Endothelial cell (in vitro differentiated cells): ENCODE measurements at places on chromosomes 2 and 18. TPM values are rescaled to one million over a fixed set of nuclear protein-coding genes. Genes with fewer than 3 reads are reported as not detected.

Gene ALPP
- total RNA-seq = not detected

Gene POTEJ
- total RNA-seq = not detected

Gene RUFY4
- total RNA-seq = not detected

Gene CHST9
- total RNA-seq = 4.7 TPM

Gene B4GALT6
- 31.6 TPM for total RNA-seq

Gene STEAP3
- total RNA-seq = 17.9 TPM

DNA sequence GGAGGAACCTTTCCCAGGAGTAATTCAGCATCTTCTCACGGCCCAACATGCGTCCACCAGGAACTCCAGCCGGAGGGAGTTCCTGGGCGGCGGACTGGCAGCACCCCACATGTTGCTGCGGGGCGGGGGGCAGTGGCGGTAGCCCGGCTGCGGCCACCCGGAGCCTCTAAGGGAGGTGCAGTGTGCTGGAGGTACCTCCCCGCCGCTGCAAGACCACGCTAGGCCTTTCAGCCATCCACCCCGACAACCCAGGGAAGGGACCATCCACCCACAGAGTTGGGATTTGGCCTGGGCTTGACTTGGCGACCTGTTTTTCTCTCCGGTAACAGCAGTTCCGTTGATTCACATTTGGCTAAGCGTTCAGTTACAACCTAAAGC, 625 bp downstream of the LYPD6 start:
- H3K4me3 ChIP-seq = peak overlapping the region; percentile 91
- H3K4me1 ChIP-seq = peaks cover 12% of the 10 kb centered on the region
- peaks cover 9% of the 10 kb centered on the region for H3K27me3 ChIP-seq
- H3K36me3 ChIP-seq = no peaks in the 10 kb centered on the region

DNA sequence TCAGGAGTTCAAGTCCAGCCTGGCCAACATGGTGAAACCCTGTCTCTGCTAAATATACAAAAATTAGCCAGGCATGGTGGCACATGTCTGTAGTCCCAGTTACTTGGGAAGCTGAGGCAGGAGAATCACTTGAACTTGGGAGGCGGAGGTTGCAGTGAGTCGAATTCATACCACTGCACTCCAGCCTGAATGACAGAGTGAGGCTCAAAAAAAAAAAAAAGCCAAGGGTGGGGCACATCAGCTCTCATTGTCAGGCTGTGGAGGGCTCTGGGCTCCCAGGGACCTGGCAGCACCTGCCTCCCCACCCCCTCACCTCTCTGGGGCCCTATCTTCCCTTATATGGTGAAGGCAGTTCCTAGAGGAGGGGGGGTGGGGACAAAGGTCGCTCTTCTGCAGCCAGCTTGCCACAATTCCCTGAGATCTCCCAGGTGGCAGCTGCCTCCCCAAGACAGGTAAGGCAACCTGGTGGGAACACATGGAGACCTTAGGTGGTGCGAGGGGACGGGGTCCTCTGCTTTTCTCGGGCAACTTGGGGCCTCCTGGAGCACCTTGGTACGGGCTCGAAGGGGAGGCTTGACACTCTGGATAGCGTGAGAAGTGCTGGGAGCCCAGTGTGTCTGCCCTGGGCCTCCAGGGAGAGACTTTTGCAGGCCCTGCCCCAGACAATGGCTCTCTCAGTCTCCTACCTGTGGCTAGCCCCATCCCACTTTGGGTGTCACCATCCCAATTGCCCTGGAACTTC, at the start of gene VIL1:
VIL1 (plus strand) TSS at position 407 of the 742 bp plus-strand sequence. CDS start 4,656 bp downstream, outside the sequence.
- H3K27ac ChIP-seq = no peak within 1 kb of the TSS
- DNase-seq = no peak
- no peaks in the 10 kb centered on the region for H3K36me3 ChIP-seq
- H3K4me3 ChIP-seq = no peak within 1 kb of the TSS
- peaks cover 1% of the 10 kb centered on the region for H3K27me3 ChIP-seq
- no peaks in the 10 kb centered on the region for H3K4me1 ChIP-seq

- H3K27me3 ChIP-seq = no peaks in the 10 kb centered on the region
- peaks cover 39% of the 10 kb centered on the region for H3K4me1 ChIP-seq
- no peak for DNase-seq
- no peak overlapping the region for H3K27ac ChIP-seq
- H3K4me3 ChIP-seq = no peak overlapping the region
Observed at GRCh38 chr2:72722492-72723070, 103.3 kb downstream of the EXOC6B start.

GRCh38 chr2:205849136-205849535, 166.8 kb downstream of the NRP2 start:
- no peak overlapping the region for H3K4me3 ChIP-seq
- H3K27me3 ChIP-seq = no peaks in the 10 kb centered on the region
- H3K4me1 ChIP-seq = peaks cover 21% of the 10 kb centered on the region

GRCh38 chr18:62566199-62566598, 43.4 kb downstream of the ZCCHC2 start:
- H3K36me3 ChIP-seq = peaks cover 23% of the 10 kb centered on the region
- H3K4me1 ChIP-seq = no peaks in the 10 kb centered on the region
- no peak overlapping the region for H3K27ac ChIP-seq
- H3K4me3 ChIP-seq = no peak overlapping the region

- H3K27me3 ChIP-seq = no peaks in the 10 kb centered on the region
- no peak for DNase-seq
- H3K36me3 ChIP-seq = no peaks in the 10 kb centered on the region
- H3K4me1 ChIP-seq = no peaks in the 10 kb centered on the region
Observed at GRCh38 chr2:203858176-203858575, 9.4 kb upstream of the CTLA4 start.

GRCh38 chr2:218582076-218582475, 13.4 kb downstream of the CNOT9 start:
- no peak overlapping the region for H3K4me3 ChIP-seq
- H3K27ac ChIP-seq = no peak overlapping the region
- DNase-seq = no peak
- H3K27me3 ChIP-seq = peaks cover 1% of the 10 kb centered on the region
- no peaks in the 10 kb centered on the region for H3K4me1 ChIP-seq

DNA sequence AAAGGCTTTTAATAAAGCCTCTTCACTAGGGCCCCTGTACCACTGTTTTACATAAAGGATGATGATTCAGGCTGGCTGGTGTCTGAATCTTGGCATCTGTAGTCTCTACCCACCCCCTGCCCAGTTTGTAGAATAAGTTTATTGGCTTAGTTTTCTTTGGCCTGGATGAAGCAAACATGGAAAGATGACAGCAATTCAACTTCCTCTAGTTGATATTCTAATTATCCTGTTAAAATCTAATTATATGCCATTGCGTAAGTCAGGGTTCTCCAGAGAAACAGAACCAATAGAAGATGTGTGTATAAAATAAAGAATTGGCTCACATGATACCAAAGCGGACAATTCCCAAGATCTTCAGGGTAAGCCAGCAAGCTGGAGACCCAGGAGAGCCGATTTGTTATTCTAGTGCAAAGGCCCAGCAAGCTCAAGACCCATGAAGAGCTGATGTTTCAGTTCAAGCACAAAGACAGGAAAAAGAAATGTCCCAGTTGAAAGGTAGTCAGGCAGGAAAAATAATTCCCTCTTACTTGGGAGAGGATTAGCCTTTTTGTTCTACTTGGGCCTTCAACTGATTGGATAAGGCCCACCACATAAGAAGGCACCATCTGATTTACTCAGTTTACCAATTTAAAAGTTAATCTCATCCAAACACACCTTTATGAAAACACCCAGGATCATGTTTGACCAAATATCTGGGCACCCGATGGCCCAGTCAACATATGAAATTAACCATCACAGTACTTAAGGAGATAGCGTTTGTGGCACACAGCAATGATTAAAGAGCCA, 82.6 kb upstream of the LYPD1 start:
- no peak for DNase-seq
- H3K36me3 ChIP-seq = no peaks in the 10 kb centered on the region
- no peak overlapping the region for H3K4me3 ChIP-seq
- H3K4me1 ChIP-seq = no peaks in the 10 kb centered on the region
- H3K27me3 ChIP-seq = no peaks in the 10 kb centered on the region
- H3K27ac ChIP-seq = no peak overlapping the region

GRCh38 chr2:190188289-190188688, 125.8 kb upstream of the MSTN start:
- no peaks in the 10 kb centered on the region for H3K36me3 ChIP-seq
- H3K27ac ChIP-seq = no peak overlapping the region
- peaks cover 2% of the 10 kb centered on the region for H3K27me3 ChIP-seq
- H3K4me3 ChIP-seq = no peak overlapping the region
- peaks cover 10% of the 10 kb centered on the region for H3K4me1 ChIP-seq
